CD8-positive, alpha-beta T cell (primary cell): ENCODE measurements at places on chromosomes 3 and 15. TPM values are rescaled to one million over a fixed set of nuclear protein-coding genes. Genes with fewer than 3 reads are reported as not detected.

The TMEM158 gene
- not detected for total RNA-seq

The ADPRH gene
- total RNA-seq = 0.52 TPM

The LRIG1 gene
- total RNA-seq = 39.4 TPM

The UQCC5 gene
- 5.2 TPM for total RNA-seq

The RAB6B gene
- total RNA-seq = 1.1 TPM

The CMSS1 gene
- 9.0 TPM for total RNA-seq

The LRTM1 gene
- not detected for total RNA-seq

The HHLA2 gene
- 0.58 TPM for total RNA-seq

The BCL2A1 gene
- total RNA-seq = 24.5 TPM

The NR2F2 gene
- total RNA-seq = not detected

The SLC24A5 gene
- not detected for total RNA-seq

The LEKR1 gene
- total RNA-seq = 1.8 TPM

The PPARG gene
- total RNA-seq = not detected

The FAM219B gene
- total RNA-seq = 18.6 TPM

The ADGRG7 gene
- total RNA-seq = 22.3 TPM

The ACTRT3 gene
- not detected for total RNA-seq

The TUSC7 gene
- total RNA-seq = not detected

The SQOR gene
- total RNA-seq = 11.8 TPM

The PLA2G4B gene
- total RNA-seq = 26.1 TPM

The ARPP21 gene
- not detected for total RNA-seq

The CCDC13 gene
- not detected for total RNA-seq

The SETD5 gene
- total RNA-seq = 56.7 TPM

The EFCC1 gene
- 0.17 TPM for total RNA-seq

The LRRC2 gene
- 0.75 TPM for total RNA-seq

The CLDN11 gene
- not detected for total RNA-seq

The SH2D7 gene
- total RNA-seq = not detected

The TLE3 gene
- 201 TPM for total RNA-seq

The RAP2B gene
- 17.6 TPM for total RNA-seq

The INKA1 gene
- 0.71 TPM for total RNA-seq

The CCDC33 gene
- not detected for total RNA-seq

The EBLN2 gene
- 11.0 TPM for total RNA-seq

The COL8A1 gene
- total RNA-seq = not detected

The SEMA6D gene
- total RNA-seq = not detected

The GABRB3 gene
- 0.11 TPM for total RNA-seq

The BLM gene
- 2.6 TPM for total RNA-seq

The LRRK1 gene
- total RNA-seq = 0.16 TPM

The TMOD3 gene
- 32.7 TPM for total RNA-seq

The ACP3 gene
- not detected for total RNA-seq

The ASB14 gene
- total RNA-seq = not detected

The GABRA5 gene
- total RNA-seq = not detected

The LOXL1 gene
- 2.2 TPM for total RNA-seq

The MESP2 gene
- total RNA-seq = not detected

The LRRC31 gene
- total RNA-seq = not detected

The EIF4G1 gene
- total RNA-seq = 220 TPM

The VEPH1 gene
- not detected for total RNA-seq

The AHSG gene
- not detected for total RNA-seq

The TRAIP gene
- 4.1 TPM for total RNA-seq

The AP3B2 gene
- total RNA-seq = 0.90 TPM

The CPLX3 gene
- 0.36 TPM for total RNA-seq

The ZBTB20 gene
- total RNA-seq = 35.9 TPM
